ENCODE measurements at places on chromosomes 3 and 15. TPM values are rescaled to one million over a fixed set of nuclear protein-coding genes. Genes with fewer than 3 reads are reported as not detected.
A peak's percentile ranks its signal among the peaks of the same experiment; 100 is the strongest.

DNA sequence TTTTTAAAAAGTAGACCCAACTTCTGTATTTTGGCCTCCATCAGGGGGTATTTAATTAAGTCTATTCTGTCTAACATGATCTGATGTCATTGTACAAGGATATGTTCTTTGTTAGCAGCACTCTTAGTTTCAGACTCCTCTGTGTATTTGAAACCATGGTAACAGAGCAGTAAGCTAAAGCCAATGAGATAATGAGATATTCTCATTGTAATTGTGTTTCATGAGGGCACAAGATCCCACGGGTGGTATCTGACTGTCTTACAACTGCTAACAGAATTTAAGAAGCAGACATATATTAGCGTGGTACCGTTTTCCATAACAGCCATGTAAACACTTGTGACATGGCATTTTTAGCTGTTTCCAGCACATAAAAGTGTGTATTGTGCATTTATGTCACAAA, 251.2 kb upstream of the VEPH1 start:
- no peak for DNase-seq

Gene ARHGAP31
- total RNA-seq = 8.8 TPM

DNA sequence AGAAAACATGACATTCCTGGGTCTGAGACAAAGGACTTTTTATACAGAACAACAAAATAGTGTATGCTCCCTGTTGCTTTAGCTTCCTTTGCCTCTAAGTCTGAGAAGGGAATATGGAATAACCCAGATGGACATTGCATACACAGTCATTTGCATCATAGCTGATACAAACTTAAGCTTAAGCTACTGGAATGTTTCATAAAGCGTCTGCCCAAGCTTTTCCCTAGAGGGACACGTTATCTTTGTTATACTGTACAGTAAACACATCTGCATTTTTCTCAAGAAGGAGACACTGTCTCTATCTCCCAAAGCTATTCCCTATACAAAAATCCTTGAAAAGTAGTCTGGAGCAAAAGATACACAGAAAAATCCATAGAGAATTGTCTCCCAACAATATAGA, 775.0 kb downstream of the DIPK2A start:
- DNase-seq = no peak

DNA sequence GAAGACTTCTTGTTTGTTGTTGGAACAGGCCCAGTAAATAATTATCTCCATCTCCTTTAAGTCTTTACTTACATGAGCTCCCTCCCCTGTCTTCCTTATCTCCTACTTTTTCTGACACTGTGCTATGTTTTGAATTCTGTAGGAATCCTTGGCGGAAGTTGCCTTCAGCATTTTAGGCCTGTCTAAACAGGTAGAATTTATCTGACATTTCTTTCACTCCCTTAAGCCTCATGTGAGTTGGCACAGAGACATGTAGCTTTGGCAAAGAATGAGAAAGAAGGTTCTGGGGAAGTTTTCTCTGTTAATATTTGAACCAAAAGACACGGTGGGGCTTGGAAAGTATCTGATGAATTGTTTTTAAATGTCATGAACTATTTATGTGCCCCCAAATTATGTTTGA, 8.1 kb downstream of the MCTP2 start:
- DNase-seq = no peak

Gene LRRC31
- total RNA-seq = not detected

GRCh38 chr3:130565224-130565623, 48.2 kb downstream of the COL6A6 start:
- no peak for DNase-seq

DNA sequence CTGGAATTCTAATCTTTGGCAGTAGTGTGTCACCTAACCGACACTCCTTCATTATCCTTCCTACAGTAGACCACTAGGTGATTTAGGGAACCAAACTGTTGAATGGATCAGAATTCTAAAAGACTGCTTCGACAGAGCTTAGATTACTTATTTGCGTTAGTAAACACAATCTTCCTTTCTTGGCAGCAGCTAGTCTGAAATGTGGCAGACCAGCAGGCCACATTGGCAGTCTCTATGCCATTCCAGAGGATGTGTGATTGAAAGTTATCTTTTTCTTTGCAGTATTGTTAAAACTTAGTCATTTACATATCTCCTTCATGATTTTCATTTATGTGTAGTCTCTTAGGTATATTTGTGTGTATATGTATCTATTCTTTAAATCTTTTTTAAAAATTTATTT, 23.6 kb downstream of the MBNL1 start:
- DNase-seq = no peak

- DNase-seq = no peak
Observed at GRCh38 chr3:153372326-153372725, 210.3 kb downstream of the RAP2B start.

DNA sequence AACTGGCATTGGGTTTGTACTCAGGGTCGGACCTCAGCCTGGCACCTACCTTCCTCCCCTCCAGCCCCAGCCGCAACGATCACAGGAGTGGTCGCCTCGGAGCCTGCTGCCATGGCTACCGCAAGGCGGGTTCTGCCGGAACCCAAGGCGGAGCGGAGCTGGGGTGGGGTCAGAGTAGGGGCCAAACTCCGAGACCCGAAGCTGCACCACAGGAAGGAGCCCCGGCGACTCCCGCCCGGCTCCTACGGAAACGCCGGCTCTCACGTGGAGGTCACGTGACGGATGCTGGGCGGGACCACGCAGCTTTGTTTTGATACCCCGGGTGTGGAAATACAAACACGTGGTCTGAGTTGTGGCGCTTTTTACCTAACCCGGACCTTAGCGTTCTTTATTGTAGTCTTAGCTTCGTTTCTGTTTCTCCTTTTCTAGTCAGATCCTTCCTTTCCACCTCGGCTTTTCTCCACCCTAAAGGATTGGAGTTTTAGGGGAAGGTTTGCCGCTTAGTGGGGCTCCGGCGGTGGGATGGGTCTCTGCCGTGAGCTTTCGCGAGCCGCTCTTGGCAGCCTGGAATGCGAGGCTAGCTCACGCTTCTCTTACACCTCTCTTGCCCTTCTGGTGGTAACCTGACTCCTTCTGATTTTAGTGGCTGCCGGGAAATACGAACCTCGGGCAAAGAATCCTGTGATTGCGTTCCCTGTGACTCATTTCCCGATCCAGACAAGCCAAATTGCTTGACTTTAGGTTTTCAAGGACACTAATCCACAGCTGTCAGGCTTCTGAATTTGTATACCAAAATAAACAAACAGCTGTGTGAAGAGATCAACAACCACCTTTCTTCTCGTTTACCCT, at the start of gene HSPBAP1:
HSPBAP1 (minus strand) TSS at position 264 of the 849 bp plus-strand sequence; CDS start at position 113, 151 bp downstream.
- DNase-seq = peak; percentile 82

- no peak for DNase-seq
Observed at GRCh38 chr3:122727294-122727693, 46.7 kb downstream of the PARP14 start.

Gene ZPLD1
- not detected for total RNA-seq

DNA sequence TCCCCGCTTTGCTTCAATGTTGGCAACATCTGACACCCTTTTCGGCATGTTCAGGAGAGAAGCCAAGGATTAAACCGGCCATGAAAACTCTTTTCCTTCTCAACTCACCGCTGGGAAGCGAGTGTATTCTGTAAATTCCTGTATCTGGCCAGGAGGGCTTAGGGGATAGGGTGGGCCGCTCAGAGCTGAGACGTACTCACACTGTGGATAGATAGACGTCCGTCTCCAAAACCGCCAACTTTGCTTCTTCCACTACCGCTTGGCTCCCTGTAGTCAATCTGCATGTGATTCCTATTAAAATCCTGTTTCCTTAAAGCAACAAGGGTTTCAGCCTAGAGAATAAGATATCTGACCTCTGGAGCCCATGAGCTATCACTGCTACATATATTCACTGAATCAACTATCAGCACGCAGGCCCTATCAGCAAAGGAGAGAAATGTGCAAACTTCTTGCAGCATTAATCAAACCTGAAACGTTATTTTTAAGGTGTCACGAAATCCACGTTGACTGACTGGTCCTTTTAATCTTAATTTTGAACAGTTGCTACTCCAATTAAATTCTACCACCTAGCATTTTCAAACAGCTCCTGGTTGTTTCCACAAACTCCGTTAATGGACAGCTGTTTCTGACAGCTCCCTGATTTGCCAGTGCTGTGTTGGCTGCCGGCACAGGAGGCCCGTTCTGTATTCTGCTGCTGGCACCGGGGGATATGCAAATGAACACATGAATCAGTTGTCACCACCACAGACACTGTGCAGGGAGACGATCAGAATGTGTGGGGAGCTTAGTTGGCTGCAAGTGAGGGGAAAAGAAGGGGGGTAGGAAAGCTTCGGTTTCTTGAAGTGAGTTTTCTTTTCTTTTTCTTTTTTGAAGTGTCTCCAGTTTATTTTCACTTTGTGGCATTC, 438.9 kb upstream of the ARRDC4 start:
- no peak for DNase-seq

DNA sequence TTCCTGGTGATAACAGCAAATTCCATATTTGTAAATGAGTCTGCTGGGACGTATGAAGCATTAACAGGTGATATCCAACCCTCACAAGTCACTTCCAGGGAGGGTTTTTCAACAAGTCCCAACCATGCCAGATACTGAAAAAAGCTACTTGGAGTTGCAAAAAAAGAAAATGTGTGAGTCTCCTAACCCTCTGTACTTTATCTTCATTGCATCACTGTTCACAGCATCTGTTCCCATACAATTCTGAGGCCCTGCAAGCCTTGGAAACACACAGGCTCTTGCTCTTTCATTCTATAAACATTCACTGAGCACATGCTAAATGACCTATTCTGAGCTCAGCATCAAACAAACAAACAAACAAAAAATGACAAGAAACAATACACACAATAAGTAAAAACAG, 120.8 kb downstream of the RFTN1 start:
- no peak for DNase-seq

Gene BNC1
- total RNA-seq = 10.5 TPM

GRCh38 chr15:65091946-65092770, 15.6 kb downstream of the KBTBD13 start:
- no peak for DNase-seq

GRCh38 chr3:55089211-55089610, 161.4 kb upstream of the LRTM1 start:
- DNase-seq = no peak

DNA sequence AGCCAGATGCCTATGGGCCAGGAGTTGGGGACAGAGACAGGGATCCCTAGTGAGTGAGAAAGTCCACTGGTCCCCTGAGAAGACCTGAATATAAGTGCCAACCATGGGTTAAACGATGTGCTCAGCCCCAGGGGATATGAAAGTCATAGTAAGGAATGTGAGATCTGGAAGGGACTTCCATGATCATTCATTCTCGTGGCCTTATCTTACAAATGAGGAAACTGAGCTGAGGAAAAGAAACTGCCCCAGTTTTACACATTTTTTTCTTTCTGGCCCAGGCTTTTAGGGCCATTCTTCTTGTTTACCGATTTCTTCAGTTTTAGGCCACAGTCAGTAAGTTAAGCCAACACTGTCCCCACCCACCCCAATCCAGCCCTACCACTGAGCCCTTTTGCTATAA, 11.1 kb downstream of the CD80 start:
- DNase-seq = no peak

DNA sequence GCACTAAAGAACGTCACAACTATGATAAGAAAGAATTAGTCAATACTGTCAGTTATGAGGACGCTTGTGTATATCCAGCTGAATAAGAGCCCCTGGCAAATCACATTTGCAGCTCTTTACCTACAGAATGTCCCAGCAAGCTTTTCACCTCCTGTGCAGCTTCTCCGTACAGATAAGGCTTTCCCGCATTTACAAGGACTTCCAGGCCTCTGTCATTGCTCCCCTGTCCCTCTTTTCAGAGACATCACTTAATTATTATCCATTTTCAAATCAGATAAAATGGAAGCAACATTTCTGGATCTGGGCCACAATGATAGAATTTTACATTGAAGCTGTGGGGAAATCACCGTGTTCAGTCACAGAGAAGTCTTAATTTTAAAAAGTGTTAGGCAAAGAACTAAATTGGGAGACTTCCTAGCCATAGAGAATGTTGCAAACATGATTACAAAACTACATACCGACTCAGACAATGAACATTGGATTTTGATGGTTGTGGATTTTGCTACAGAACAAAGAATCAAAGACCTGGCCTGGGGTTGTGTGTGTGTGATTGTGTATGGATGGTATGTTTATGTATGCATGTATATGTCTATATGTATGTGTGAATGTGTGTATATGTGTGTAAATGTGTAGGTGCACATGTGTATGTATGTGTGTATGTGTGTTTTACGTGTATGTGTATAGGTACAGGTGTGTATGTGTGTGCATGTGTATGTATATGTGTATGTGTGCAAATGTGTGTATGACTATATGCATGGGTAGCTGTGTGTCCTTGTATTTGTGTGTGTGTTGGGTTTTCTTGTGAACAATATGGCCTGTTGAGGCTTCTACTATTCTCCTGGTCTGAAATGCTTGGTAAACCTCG, 41.5 kb downstream of the MGLL start:
- DNase-seq = no peak

DNA sequence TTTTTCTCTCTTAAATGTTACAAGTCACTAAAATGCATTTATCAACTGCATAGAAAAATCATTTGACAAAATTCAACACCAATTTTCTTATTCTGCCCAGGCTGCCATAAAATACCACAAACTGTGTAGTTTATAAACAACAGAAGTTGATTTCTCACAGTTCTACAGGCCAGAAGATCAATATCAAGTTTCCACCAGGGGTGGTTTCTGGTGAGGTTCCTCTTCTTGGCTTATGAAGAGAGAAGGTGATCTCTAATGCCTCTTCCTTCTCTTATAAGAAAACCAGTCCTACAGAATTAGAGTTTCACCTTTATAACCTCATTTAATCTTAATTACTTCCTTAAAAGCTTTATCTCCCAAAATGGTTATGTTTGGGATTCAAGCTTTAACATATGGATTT, 10.9 kb upstream of the CD200R1L start:
- DNase-seq = no peak

GRCh38 chr15:28107111-28107903, 8.2 kb upstream of the OCA2 start:
- peak; percentile 40 for DNase-seq

Gene AHSG
- total RNA-seq = not detected

DNA sequence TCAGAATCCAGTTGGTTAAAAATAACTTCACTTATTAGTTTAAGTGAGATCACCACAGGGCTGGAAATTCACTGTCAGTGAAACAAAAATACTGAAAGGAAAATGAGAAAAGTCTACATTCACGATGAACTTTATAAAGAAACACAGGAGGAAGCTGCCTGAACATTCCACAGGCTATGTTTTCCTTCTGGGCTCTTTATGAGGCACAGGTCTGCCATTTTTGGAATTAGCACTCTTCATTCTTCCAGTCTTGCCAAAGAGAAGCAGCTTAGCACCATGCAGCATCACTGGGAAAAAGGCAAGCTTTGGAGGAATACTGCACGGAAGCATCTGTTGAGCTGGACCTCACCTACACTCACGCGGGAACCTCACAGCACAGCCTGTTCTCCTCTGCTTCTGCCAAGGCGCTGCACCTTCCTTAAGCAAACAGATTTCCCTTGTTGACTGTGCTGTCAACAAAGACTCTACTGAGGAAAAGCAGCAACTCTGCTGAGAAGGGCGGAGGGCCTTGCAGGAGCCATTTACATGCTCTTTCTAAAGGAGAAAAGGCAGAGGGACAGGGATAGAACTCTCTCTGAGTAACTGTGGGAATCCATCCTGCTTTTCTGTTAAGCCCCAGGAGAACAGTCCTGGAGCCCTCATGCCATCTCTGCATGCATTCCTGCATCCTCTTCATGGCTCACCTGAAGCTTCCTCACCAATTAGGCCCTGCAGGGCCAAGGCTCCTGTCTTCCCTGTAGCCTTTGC, 15.7 kb downstream of the SUSD5 start:
- no peak for DNase-seq

- no peak for DNase-seq
Observed at GRCh38 chr3:2458816-2459215, 360.1 kb downstream of the CNTN4 start.

Gene CCDC80
- 58.4 TPM for total RNA-seq

GRCh38 chr15:48667701-48668100, 22.2 kb upstream of the FBN1 start:
- peak; percentile 73 for DNase-seq

All from SJSA1 (cell line).